ENCODE measurements at places on chromosomes 6 and 20. TPM values are rescaled to one million over a fixed set of nuclear protein-coding genes. Genes with fewer than 3 reads are reported as not detected.

GRCh38 chr20:23148731-23149570 is 62.8 kb upstream of the CD93 start:
- no peak overlapping the region for H3K27ac ChIP-seq
- H3K36me3 ChIP-seq, result no peaks in the 10 kb centered on the region
- DNase-seq, result peak; percentile 16
- no peaks in the 10 kb centered on the region for H3K4me1 ChIP-seq
- H3K27me3 ChIP-seq, result no peaks in the 10 kb centered on the region

Gene RAET1G
- not detected for total RNA-seq

Gene GMEB2
- 14.2 TPM for total RNA-seq

DNA sequence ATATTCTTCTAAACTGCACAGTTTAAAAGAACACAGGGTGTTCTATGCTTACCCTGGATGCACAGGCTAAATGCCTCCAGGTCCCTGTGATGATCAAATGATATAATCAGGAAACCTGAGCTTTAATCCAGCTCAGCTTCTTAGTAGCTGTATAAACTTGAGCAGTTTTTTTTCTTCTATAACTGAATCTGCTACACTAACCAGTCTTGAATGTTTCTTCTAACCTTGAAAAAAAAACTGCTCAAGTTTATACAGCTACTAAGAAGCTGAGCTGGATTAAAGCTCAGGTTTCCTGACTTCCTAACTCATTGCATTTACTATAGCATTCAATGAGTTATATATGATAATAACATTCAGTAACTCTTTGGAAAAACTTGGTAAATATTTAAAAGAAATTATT is 358.2 kb downstream of the CD109 start:
- no peaks in the 10 kb centered on the region for H3K4me1 ChIP-seq
- H3K36me3 ChIP-seq, result no peaks in the 10 kb centered on the region
- H3K27ac ChIP-seq, result no peak overlapping the region
- no peak for DNase-seq
- no peak overlapping the region for H3K4me3 ChIP-seq

Gene MROH8
- total RNA-seq, result 0.50 TPM

- no peaks in the 10 kb centered on the region for H3K36me3 ChIP-seq
- no peak overlapping the region for H3K4me3 ChIP-seq
- H3K4me1 ChIP-seq, result no peaks in the 10 kb centered on the region
- DNase-seq, result no peak
Observed at GRCh38 chr6:41850861-41851260, 44.3 kb downstream of the USP49 start.

GRCh38 chr6:3766214-3766613 is 14.7 kb upstream of the PXDC1 start:
- H3K4me1 ChIP-seq, result peaks cover 2% of the 10 kb centered on the region
- no peaks in the 10 kb centered on the region for H3K27me3 ChIP-seq
- H3K36me3 ChIP-seq, result no peaks in the 10 kb centered on the region
- no peak overlapping the region for H3K4me3 ChIP-seq
- DNase-seq, result no peak

DNA sequence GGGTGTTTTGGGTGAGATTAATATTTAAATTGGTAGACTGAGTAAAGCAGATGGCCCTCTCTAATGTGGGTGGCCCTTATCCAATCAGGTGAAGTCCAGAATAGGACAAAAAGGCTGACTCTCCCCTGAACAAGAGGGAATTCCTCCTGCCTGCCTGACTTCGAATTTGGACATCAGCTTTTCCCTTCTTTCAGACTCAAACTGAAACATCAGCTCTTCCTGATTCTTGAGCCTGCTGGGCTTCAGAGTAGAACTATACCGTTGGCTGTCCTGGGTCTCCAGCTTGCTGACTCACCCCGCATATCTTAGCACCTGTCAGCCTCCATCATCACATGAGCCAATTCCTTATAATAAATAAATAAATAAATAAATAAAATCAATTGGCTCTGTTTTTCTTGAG is 15.0 kb upstream of the TGM6 start:
- no peaks in the 10 kb centered on the region for H3K36me3 ChIP-seq
- H3K4me1 ChIP-seq, result no peaks in the 10 kb centered on the region
- no peak for DNase-seq
- no peaks in the 10 kb centered on the region for H3K27me3 ChIP-seq
- no peak overlapping the region for H3K4me3 ChIP-seq

GRCh38 chr6:126824226-126824625 is 294.2 kb upstream of the RSPO3 start:
- no peaks in the 10 kb centered on the region for H3K36me3 ChIP-seq
- DNase-seq, result no peak
- no peak overlapping the region for H3K27ac ChIP-seq
- H3K4me1 ChIP-seq, result peaks cover 4% of the 10 kb centered on the region
- H3K4me3 ChIP-seq, result no peak overlapping the region

Gene TGM3
- total RNA-seq, result not detected

- H3K36me3 ChIP-seq, result no peaks in the 10 kb centered on the region
- peaks cover 4% of the 10 kb centered on the region for H3K27me3 ChIP-seq
- DNase-seq, result no peak
- peak overlapping the region; percentile 64 for H3K4me3 ChIP-seq
- no peak overlapping the region for H3K27ac ChIP-seq
- no peaks in the 10 kb centered on the region for H3K4me1 ChIP-seq
Observed at GRCh38 chr20:2207770-2208097, 88.1 kb upstream of the TGM3 start.

Data from H1 (cell line).